Natural killer cell treated with Interleukin-12 subunit alpha and Interleukin-12 subunit beta and Interleukin-15 and Interleukin-18, amount 100 ng/mL, for 72 hours (primary cell): ENCODE measurements at places on chromosomes 4 and X.
A peak's percentile ranks its signal among the peaks of the same experiment; 100 is the strongest.

DNA sequence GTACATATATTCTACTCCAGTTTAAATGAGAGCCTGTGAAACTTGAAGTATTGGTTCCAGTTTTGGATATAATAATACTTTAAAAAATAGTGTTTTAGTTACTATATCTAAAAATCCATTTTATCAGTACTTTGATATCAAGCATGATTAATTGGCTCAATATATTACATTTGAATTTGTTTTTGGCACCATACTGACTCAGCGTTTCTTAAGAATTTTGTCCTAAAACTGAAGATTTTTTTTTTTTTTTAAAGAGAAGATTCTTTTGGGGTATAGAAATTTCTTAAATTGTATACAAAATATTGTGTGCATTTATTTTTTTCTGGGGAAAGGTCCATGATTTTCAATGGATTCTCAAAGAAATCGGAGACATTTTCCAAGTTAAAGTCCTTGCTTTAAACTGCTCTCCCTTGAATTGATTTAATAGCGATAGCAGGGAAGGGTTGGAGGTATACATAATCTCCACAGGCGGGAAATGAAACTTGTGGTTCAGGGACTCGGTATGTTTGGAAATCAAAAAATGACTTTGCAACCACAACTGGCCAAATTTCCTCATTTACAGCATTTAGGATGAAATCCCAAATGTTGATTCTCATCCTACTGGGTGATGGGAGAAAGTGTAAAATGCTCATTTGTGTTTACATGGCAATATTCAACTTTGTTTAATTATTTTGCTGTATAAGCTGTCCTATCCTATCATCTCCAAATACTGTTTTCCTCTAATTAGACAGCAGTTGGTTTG lies 62.3 kb downstream of the TMA16 start:
- DNase-seq = no peak

DNA sequence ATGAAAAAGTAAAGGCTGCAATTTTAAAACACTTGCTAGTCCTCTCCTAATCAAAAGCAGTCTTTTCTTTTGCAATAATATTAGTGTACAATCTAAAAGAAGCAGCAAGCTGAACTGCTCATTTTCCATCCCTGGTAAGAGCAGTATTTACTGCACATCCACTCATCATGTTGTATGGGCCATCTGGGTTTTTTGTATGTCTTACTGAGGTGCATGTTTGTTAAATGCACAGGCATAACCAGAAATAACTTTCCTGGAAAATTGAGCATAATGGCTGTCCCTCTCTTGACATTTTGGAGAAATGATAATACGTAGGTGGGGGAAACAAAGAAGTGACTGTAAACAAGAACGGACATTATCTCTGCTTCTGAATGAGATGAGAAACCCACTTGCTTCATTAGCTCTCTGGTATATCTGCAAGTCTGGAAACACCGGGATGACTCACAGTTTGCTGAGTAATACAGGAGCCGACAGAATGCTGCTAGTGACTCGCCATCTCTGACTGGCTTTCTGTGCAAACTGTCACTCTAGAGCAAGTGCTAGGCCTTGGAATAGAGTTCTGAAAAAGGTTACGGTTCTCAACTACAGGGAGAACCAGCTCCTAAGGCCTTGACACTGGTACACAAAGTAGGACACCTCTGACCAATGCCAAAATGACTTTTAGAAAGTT lies 85.7 kb upstream of the MTM1 start:
- DNase-seq = peak; percentile 68

GRCh38 chrX:109952050-109952449 lies 50.9 kb upstream of the TMEM164 start:
- no peak for DNase-seq

- DNase-seq = no peak
These were observed 127.2 kb upstream of the GPC4 start for GRCh38 chrX:133542476-133542875.

DNA sequence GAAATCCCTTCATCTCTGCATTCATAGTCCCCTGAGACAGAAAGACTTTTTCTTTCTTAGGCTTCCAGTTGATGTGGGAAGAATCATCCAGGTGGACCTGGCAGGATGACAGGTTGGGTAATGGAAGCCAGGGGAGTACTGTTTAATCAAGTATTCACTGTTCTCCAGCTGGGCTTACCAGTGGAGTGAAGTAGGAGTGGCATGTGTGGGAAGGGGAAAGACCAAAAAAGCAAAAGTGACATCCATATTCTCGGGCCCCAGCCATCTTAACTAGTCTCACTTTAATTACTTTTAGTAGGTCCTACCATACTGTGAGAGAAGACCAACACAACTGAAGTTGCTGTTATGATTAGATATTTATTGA lies 18.5 kb downstream of the VSIG4 start:
- DNase-seq = no peak

- DNase-seq = no peak
These were observed 156.6 kb upstream of the FTHL17 start for GRCh38 chrX:31228415-31228832.

DNA sequence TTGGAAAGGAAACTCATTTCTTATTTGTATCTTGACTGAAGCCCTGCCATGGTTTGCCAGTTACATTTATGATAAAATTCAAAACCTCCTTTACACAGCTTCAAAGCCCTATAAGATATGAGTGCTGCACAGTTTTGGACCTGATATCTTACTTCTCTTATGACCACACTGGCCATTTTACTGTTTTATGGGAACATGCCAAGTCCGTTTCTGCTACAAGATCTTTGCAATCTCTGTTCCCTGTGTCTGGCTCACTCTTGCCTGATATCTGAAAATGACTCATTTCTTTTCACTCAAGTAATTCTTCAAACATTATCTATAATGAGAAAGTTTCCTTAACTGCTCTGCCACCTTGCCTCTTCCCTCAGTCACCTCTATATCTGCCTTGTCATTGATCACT lies 247.3 kb downstream of the SPOCK3 start:
- no peak for DNase-seq

- no peak for DNase-seq
These were observed 44.7 kb downstream of the FAM53A start for GRCh38 chr4:1639299-1639868.

DNA sequence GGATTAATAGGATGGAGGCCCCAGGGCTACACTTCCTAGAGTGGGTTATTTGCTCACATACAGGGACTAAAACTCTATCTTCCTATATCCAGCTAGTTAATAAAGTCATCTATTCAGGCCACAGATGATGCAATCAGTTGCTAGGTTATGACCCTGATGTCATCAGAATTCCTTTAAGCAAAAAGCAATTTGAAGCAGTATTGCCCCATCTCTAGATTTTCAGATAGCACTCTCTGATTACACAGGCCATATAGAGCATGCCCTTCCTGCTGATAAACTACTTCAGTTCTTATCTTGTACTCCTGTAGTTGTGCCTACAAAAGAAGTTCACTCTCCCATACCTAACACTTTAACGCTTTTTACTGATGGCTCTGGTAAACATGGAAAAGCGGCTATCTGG lies 84.8 kb downstream of the TMEM144 start:
- DNase-seq = no peak

- no peak for DNase-seq
These were observed 32.1 kb upstream of the MSN start for GRCh38 chrX:65635378-65635777.
